Stimulated activated CD8-positive, alpha-beta memory T cell treated with anti-CD3 and anti-CD28 coated beads, Interleukin-12 subunit alpha, Interleukin-12 subunit beta, amount 100 ng/mL, for 1 hour (primary cell): ENCODE measurements at places on chromosomes 16 and 17.

- no peak for DNase-seq
Observed at GRCh38 chr17:5789528-5789927, 205.2 kb upstream of the NLRP1 start.

DNA sequence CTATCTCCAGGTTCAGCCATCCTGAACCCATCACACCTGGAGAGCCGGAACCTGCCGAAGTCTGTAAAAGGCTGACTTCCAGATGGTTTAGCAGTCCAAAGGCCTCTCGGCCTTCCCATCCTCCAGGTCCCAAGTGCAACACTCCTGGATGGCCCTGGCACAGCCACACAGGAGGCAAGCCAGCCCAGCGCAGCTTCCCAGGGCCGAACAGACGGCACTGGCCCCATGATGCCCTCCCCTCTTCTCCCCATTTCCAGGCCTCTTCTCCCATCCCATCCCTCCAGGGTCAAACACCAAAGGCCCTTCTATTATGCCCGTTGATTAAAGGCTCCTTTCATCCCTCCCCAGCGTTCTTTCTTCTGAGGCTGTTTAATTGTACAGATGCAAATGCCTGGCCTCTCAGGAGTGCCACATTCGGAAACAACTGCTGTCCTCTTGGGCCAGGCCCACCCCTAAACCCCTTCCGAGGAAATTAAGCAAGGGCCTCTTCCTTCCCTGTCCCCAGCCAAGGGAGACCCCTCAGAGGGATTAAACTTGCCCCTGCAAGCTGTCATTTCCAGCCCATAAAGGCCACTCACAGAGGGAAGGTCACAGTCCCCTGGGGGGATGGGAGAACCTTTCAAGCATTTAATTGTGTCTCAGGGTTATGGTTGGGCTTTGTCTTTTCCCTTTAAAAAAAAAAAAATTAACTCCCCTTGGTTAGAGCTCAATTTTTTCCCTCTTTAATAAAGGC lies 30.8 kb downstream of the AXIN2 start:
- no peak for DNase-seq

- DNase-seq: no peak
Observed at GRCh38 chr17:15361151-15361550, 19.8 kb upstream of the TEKT3 start.

- no peak for DNase-seq
Observed at GRCh38 chr17:50672831-50673551, 34.7 kb downstream of the ANKRD40 start.

GRCh38 chr16:26816266-26816665 lies 250.5 kb upstream of the C16orf82 start:
- DNase-seq: no peak

- DNase-seq: no peak
Observed at GRCh38 chr17:42078396-42079043, 19.8 kb downstream of the ZNF385C start.

DNA sequence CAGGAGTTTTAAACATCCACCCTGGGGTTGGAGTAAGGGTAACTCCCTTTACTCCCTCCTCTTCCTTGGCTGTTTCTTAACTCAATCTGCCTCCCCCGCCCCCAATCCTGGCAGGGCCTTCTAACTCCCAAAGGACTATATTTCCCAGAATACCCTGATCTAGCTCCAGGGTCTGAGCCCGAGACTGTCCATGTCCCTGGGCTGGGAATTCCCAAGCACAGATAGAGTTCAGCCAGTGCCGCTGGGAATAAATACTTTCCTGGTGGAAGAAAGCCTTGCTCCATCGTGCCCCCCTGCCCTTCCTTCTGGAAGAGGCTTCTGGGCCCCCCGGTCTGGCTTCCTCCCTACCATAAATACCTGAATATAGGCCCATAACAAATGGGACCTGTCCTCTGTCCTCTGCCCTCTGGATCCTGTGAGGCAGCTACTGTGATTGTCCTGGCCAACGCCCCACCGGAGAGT lies 10.2 kb downstream of the BAHCC1 start:
- no peak for DNase-seq

GRCh38 chr17:2085648-2085949 lies 30.7 kb downstream of the HIC1 start:
- no peak for DNase-seq
